Dorsolateral prefrontal cortex (tissue), 122 donors: ENCODE measurements at places on chromosomes 11 and 22. TPM values are rescaled to one million over a fixed set of nuclear protein-coding genes. Genes with fewer than 3 reads are reported as not detected.

The PIH1D2 gene
- 3.7 TPM for total RNA-seq

The CASTOR1 gene
- total RNA-seq, result 11.0 TPM

The STK33 gene
- 10.3 TPM for total RNA-seq

The HEPHL1 gene
- total RNA-seq, result not detected

The RAC2 gene
- 9.7 TPM for total RNA-seq

The GPR83 gene
- 8.1 TPM for total RNA-seq

The LARGE2 gene
- total RNA-seq, result not detected

The GGA1 gene
- 57.0 TPM for total RNA-seq

The PNPLA5 gene
- total RNA-seq, result 2.2 TPM

The TYMP gene
- total RNA-seq, result 3.1 TPM

The ANAPC15 gene
- 33.6 TPM for total RNA-seq

The ANKK1 gene
- 2.3 TPM for total RNA-seq

The DCHS1 gene
- total RNA-seq, result 11.1 TPM

The PRRG4 gene
- 0.92 TPM for total RNA-seq

The APOL4 gene
- total RNA-seq, result 2.9 TPM

The KDM4E gene
- total RNA-seq, result not detected

The SHANK3 gene
- total RNA-seq, result 112 TPM

The NPTXR gene
- 192 TPM for total RNA-seq

The VSIG2 gene
- total RNA-seq, result 0.55 TPM

The LDLRAD3 gene
- total RNA-seq, result 18.9 TPM

The OTOG gene
- not detected for total RNA-seq

The DNAJB7 gene
- total RNA-seq, result not detected

The CSF2RB gene
- total RNA-seq, result 1.4 TPM

The TSKU gene
- total RNA-seq, result 5.5 TPM

The AAMDC gene
- total RNA-seq, result 11.4 TPM

The PGR gene
- total RNA-seq, result 0.57 TPM

The ANO5 gene
- total RNA-seq, result 36.5 TPM

The SPON1 gene
- total RNA-seq, result 29.3 TPM

The SLC17A6 gene
- total RNA-seq, result 11.3 TPM

The C11orf42 gene
- not detected for total RNA-seq

The VSIG10L2 gene
- total RNA-seq, result not detected

The OR52K2 gene
- not detected for total RNA-seq

The INS gene
- total RNA-seq, result not detected

The SLC43A1 gene
- total RNA-seq, result 9.5 TPM

The FXYD2 gene
- total RNA-seq, result 4.3 TPM

The NLRP14 gene
- 0.84 TPM for total RNA-seq

The NCAPH2 gene
- 53.7 TPM for total RNA-seq

The ANGPTL5 gene
- total RNA-seq, result not detected

The PRR33 gene
- total RNA-seq, result not detected

The LMO1 gene
- total RNA-seq, result 2.2 TPM

The SLC15A3 gene
- total RNA-seq, result 4.7 TPM

The PRG2 gene
- total RNA-seq, result not detected

The C11orf52 gene
- total RNA-seq, result 1.4 TPM
